ENCODE measurements at places on chromosomes 3 and 15.

DNA sequence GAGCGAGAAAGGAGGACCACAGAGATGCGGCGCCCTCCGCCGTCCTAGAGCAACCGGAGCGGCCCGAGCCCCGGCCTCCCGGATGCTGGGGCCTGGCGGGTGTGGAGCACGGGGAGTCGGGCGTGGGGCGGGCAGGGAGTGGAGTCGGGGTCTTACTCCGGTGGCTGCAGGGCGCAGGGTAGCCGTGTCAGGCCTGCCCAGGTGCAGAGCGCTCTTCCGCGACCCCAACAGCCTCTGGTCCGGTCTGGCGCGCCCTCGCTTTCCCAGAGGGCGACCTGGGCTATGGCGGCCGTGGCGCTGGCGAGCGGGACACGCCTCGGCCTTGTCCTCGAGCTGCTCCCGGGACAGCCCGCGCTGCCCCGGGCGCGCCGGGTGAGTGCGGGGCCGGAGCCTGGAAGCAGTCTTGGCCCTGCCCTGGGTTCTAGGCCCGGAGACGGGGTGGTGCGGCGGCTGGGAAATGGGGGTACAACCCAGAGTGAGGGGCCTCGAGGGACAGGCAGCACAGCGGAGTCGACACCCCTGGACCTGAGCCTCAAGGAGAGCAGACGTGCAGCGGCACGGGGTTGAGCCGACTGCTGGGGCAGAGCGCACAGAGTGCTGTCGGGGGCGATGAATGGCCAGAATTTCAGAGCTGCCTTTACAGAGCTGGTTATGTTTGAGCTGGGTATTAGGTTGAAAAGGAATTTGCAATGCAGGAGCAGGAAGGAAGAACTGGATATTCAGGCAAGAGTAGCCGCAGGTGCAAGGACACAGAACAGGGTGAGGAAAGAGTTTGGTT, at the start of gene ZNF662:
Gene ZNF662, plus strand, starts transcription at position 73 of the 778 bp plus-strand sequence. CDS start 1,973 bp downstream, outside the sequence.
- DNase-seq: peak; percentile 39

DNA sequence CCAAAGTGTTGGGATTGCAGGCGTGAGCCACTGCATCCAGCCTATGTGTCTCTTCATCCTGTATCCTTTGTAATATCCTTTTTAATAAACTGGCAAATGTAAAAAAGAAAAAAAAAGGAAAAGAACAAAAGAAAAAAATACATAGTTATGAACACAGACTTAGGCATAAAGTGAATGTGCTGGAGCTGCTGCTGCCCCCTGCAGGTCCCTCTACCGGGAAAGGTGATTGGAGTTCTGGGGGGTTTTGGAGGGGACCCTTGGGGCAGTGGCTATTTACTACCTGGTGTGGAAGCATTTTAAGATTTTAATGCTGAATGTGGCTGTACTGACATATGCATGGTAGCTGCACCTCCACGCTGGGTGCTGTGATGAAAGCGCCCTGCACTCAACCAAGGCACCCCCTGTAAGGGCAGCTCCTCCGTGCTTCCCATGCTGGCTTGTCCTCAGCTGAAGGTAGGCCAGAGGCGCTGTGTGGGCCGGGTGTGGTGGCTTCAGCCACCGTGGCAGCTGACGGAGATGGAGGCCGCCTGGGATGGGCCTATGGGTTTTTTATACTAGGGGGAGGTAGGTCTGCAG, 49.9 kb downstream of the RPLP1 start:
- DNase-seq: no peak

DNA sequence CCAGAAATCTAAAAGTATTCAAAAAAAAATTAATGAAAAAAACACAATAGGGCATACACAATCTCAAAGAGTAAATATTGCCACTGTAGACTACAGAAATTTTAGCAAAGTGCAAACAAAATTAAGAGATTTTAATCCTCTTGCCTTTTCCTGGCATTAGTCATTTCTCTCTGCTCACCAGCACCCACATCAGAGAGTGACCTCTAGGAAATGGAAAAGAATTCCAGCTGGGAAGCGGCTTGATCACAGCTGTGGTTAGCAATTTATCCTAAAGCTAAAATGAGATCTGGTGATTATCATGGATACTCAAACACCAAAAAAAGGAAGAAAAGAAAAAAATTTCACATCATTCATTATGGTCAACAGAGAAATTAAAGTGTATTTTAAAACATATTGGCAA, 7.5 kb downstream of the CSNK1G1 start:
- DNase-seq: no peak

DNA sequence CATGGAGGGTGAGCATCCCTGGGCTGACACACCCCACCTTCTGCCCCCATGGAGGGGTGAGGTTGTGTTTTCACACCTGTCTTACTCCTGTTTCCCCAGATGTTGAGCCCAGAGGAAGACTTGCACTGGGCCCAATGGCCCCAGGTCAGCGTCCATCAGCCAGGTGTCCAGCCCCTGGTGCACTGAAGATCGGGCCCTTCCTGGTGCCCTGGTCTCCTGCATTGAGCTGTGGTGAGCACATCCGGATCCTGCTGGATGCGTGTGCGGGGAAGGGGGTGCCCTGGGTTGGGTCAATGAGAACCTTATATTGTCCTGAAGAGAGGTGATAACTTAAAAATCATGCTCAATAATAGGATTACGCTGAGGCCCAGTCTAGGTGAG, 227.3 kb downstream of the SNRPN start:
- DNase-seq: no peak

GRCh38 chr3:195438371-195438770, 4.4 kb downstream of the ACAP2 start:
- no peak for DNase-seq

DNA sequence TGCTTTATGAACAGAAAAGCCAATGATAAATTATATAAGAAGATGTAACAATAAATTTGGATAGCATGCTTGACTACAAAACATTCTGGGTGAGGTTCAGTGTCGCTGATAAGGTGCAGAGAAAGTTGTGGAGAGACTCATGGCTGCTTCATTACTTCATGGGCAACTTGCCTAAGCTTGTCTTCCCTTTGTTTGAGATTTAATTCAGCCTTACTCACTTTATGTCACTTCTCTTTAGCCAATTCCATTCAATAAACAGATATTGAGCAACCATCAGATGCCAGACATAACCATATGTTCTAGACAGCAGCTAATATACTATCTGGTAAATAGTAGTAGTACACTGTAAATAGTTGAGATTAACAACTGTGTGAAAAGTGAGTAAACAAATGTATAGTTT, 401.5 kb upstream of the FRG2C start:
- DNase-seq: no peak

DNA sequence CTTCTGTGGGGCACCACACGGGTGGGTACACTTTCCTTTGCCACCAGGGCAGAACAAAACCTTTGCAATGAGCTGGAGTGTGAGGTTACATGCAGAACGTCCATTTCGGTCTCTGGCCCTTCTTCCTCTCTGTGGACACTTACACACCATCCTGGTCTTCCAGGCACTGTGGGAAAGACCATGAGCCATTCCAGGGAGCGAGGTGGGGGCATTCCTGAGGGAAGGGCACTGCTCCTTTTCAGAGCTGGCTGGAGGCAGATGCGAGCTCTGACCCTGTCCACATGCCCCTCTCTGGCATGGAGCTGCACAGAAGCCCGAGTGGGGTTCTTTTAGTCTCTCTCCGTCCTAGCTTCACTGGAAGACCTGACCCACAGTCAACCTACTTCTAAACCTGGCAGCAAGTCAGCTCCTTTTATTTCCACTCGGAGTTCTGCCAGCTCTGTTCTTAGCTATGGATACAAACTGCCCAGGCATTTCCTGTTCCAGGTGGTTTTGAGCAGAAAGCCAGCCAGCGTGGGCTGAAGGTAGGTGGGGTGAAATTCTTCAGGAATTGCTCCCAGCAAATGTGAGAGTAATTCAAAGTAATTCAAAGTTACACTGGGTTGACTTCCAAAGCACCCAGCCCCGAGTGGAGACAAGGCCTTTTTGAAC, 281.4 kb downstream of the ADAMTS17 start:
- no peak for DNase-seq

DNA sequence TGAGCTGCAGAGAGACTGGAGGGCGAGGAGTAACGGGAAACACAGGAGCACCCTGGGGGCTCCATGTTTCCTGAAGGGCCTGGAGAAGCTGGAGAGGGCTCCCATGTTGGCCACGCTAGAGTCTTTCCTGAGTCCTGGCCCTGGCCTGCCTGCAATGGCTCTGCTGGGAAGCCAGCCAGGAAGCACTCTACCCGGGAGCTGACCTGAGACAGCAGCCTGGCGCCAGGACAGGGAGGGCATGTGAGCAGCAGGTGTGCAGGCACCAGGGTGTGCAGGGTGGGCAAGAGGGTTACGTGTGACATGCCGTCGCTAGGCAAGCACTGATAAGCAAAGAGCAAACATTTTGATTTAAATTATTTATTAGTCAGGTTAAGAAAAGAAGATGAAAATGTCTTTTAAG, 301.4 kb downstream of the OCA2 start:
- no peak for DNase-seq

GRCh38 chr3:102098130-102098885, 249.0 kb downstream of the NFKBIZ start:
- no peak for DNase-seq

DNA sequence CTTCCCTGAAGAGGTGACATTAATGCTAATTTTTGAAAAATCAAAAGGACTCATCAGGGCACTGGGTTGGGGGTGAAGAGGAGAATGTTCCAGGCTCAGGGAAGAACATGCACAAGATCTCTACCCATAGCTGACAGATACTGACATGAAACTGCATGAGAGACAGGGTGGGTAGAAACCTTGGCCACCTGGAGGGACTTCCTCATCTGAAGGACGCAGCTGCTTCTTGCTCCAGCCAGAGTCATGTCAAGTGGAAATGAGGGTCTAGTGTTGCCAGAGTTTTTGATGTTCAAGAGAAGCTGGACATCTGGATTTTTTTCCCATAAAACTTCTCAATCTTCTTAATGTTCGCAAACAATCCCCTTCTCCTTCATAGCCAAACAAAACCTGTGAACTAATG, 29.7 kb downstream of the AMOTL2 start:
- no peak for DNase-seq

Measured in adipocyte (in vitro differentiated cells).